NB4 (cell line): ENCODE measurements at places on chromosomes 3 and 15.

DNA sequence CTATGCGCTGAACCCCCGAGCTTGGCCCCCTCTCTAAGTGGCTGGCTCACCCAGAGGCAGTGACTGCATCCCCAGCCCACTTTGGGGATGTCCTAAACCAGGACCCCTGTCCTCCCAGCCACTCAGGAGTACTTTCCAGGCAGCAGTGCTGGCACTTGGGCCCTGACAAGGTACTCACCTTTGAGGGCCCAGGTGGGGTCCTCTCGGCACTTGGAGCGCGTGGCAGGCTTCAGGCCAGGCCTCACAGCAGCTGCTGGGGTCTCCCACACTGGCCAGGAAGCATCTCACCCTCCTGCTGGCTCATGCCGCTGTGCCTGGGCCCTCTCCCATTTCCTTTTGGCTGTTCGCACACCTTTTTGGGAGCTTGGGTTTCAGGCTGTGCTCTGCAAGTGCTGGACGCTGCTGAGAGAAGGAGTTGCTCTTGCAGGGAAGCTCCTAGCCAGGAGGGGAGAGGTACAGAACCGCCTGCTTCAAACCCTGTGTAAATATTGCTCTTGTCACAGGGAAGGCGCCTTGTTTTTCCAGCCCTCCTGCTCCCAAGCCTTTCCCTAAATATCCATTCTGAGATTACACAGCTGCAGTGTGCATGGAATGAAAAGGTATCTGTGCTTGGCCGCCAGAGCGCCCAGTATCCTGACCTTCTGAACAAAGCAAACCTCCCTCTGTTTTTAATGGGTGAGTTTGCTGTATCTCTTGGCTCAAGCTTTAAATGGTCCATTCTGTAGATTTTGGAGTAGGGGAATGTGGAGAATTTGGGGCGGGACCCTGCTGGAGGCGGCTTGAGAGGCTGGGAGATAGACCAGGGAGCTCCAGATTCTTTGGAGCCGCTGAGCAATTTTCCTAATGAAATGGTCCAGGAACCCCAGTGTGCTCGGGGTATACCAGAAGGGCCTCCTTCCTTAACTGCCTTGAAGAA is 45.6 kb downstream of the DNASE1L3 start:
- no peak for DNase-seq

DNA sequence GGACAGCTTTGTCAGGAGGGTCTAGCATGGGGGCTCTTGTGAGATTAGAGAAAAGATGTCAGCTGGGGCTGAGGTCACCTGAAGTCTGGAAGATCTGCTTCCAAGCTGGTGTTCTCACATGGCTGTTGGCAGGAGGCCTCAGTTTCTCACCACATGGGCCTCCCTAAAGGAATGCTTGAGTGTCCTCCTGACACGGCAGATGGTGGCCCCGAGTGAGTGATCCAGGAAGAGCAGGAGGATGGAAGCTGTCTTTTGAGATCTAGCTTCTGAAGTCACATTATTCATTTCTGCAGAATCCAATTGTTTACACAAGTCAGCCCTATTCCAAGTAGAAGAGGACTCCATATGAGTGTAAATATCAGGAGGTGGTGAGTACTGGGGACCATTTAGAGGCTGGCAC is 344.0 kb upstream of the PROK2 start:
- DNase-seq: no peak

GRCh38 chr15:78623786-78624497 is 3.1 kb upstream of the CHRNA3 start:
- no peak for DNase-seq

GRCh38 chr3:35757991-35758757 is 118.8 kb downstream of the ARPP21 start:
- DNase-seq: no peak

DNA sequence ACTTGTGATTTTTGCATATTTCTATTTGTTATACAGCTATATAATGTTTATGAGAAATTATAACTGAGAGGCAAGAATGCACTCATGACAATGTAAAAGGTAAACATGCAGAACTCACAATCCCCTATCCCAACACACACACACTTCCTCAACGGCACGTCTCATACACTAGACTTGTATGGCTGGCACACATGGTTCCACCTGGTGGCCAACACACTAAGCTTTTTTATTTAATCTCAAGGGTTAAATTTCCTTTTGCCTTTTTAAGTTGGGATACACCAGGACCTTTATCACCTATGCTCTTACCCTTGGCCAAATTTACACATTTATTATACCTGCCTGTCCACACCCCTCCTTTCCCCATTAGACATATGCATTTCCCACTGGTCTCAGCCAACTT is 88.6 kb upstream of the PSMD6 start:
- peak; percentile 1 for DNase-seq

- DNase-seq: peak; percentile 81
Observed at GRCh38 chr3:39250116-39250747, 29.6 kb downstream of the CX3CR1 start.

GRCh38 chr3:64152086-64152485 is 73.2 kb downstream of the PRICKLE2 start:
- DNase-seq: no peak
